T-helper 1 cell (primary cell): ENCODE measurements at places on chromosomes 11 and 22.

DNA sequence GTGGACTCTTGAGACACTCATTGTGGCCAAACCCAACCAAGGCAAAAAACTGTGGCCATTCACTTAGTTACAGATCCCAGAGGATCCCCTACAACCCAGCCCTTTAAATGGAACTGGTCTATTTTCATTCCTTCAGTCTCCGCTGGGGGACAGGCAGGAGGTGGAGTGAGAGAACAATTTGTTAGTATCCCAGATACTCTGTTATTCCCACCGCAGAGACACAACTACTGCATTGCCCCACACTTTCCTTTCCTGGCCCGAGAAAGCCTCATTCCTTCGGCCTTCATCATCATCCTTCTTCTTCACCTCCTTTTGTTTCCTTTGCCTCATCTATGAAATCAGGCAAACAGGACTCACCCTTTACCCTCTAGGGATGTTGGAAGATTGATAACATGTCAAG lies 191.1 kb downstream of the NTM start:
- no peak for DNase-seq

DNA sequence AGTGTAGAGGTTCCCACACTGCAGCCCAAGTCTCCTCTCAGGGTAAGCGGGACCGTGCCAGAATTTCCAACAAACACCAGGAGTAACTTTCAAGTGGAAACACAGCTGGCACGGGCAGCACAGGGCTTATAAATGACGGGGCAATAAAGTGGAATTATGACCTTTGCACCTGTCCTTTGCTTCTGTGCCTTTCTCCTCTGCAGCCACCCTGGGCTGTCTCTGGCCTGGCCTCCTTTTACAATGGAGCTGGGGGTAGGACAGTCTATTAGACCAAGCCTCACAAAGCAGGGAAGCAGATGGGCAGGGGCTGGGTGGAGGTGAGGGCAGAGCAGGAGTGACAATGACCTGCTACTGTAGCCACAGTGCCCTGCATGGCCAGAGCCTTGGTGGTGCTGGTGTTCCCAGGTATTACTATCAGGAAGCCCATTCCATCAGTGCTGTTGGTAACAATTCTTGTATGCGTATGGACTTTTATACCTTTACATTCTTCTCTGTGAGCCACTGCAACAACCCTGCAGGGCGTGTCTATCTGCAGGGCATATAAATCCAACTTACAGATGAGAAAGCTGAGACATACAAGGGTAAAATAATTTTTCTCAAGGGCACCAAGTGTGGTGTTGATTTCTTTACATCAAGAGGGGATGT lies 387.8 kb downstream of the CTTN start:
- DNase-seq: no peak

DNA sequence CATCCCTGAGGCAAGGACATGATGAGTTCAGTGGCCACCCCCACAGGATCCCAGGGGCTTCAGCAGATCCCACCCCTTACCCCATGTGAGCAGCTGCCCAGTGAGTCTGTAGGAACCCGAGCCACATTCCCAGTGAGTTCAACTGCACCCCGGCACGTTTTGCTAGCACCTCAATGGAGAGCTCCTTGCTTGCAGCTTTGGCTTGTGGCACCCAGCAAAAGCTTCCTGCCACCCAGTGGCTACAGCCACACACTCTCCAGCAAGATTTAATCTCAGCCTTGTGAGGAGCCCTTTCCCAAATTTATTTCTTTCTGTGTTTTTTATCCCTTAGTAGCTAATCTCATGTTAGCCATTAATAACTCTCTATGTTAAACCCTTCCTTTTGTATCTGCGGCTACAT lies 4.0 kb downstream of the SAA1 start:
- no peak for DNase-seq

GRCh38 chr22:19105867-19106802 lies 16.1 kb downstream of the DGCR2 start:
- peak; percentile 26 for DNase-seq

GRCh38 chr11:59193587-59194130 lies 19.1 kb downstream of the MPEG1 start:
- DNase-seq: no peak

- DNase-seq: no peak
Measured at GRCh38 chr11:134445601-134446325, 33.7 kb upstream of the B3GAT1 start.

GRCh38 chr11:117477721-117478120 lies 150.1 kb downstream of the CEP164 start:
- no peak for DNase-seq

GRCh38 chr11:47917599-47918369 lies 62.6 kb upstream of the PTPRJ start:
- DNase-seq: no peak

GRCh38 chr22:20182365-20182764 lies 31.5 kb upstream of the CCDC188 start:
- DNase-seq: no peak

DNA sequence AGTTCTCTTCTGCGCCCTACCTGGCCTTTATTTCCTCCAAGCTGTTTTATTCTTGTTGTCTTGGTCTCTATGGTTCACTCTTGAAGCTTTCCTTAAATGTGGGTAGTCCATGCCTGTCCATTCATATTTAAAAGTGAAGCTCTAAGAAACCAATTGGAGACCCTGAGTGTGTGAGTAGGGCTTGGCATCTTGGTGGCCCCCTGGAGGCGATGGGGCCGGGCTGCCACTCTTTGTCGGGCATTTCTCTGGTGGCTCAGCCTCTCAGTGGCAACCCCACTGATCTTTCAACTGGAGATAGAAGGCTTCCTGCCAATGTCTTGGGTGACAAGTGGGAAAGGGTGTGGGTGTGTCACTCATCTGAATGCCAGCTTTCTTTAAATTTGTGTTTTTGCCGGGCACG lies 9.1 kb downstream of the TRPT1 start:
- DNase-seq: no peak

GRCh38 chr11:117443266-117444186 lies 115.9 kb downstream of the CEP164 start:
- no peak for DNase-seq

GRCh38 chr11:47446833-47447232 lies 2.1 kb downstream of the RAPSN start:
- no peak for DNase-seq

- no peak for DNase-seq
Measured at GRCh38 chr22:21690401-21690801, 24.6 kb downstream of the PPIL2 start.

GRCh38 chr11:24760681-24761080 lies 263.8 kb downstream of the LUZP2 start:
- no peak for DNase-seq

DNA sequence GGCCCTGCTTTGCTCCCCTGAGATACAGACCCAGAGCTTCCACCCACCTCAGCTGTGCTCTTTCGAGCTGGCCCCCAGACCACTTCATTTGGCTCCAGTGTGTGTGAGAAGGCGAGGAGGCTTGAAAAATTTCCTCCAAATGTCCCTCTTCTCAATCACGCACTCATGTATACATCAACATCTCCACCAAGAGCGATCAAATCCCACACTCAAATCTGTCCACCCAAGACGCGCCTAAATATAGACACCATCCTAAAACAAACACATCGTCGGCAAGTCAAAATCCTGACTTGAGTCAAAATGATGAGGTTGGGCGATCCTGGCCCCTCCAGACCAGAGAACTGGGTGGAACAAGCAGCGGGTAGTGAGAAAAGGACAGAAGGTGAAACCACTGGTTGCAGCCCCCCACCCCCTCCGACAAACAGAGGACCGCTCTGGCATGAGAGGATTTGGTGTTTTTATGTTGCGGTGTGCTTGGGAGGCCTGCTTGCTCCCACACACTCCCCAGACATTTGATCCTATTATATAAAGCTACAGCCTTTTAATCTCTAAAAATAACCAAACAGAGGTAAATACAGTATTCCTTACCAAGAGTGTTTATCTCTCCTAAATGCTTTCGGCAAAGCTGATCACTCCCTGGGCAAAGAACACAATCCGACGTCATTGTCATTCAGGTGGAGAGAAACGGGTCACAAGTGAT lies 10.2 kb downstream of the MN1 start:
- DNase-seq: no peak

GRCh38 chr22:45254388-45254787 lies 13.7 kb upstream of the KIAA0930 start:
- no peak for DNase-seq

- no peak for DNase-seq
Measured at GRCh38 chr11:107272561-107272960, 185.1 kb downstream of the CWF19L2 start.

DNA sequence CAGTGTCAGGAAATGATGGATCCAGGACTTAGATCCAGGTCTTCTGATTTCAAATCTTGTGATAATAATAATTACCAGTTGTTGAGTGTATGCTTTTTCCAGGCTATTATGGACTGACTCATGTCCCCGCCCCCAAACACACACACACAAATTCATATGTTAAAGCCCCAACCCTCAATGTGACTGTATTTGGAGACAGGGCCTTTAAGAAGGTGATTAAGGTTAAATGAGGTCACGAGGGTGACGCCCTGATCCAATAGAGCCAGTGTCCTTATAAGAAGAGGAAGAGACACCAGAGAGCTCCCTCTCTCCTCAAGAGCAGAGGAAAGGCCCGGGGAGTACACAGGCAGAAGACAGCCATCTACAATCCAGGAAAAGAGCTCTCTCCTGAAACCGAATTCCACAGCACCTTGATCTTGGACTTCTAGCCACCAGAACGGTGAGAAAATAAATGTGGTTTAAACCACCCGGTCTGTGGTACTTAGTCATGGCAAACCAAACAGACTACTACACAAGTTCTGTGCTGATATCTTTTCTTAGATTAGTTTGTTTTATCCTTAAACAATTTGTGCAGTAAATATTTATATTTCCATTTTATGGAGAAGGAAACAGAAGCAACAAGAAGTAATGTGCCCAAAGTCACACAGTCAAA lies 8.2 kb downstream of the TMPRSS5 start:
- DNase-seq: no peak

- no peak for DNase-seq
Measured at GRCh38 chr11:68194675-68195294, 18.3 kb downstream of the KMT5B start.

DNA sequence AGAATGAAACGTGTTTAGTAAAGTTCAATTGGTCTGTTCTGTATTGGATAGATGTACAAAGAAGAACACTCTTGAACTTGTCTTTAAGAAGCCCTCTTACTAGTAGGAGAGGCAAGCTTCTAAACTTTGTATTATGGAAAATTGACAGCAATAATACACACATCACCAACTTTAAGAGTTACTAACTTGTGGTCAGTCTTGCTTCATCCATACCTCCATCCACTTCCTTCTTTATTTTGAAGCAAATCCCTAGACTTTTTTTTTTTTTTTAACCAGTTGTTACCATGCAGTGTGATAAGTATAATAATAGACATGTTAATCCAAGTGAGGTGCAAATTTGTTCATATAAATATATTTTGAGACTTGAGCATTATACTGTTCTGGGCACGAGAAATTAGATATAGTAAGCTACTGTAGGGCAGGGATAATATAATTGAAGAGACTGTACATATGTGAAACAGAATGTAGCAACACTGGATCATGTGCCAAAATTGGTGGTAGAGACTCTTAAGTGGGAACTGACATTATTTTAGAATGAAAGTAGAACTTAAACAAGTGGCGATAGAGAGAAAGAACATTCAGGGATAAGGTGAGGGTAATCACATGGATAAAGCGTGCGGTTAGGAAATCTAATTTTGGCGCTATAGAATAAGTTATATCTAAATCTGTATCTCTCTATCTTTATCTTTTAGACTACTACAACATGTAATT lies 6.5 kb downstream of the FAR1 start:
- no peak for DNase-seq

- no peak for DNase-seq
Measured at GRCh38 chr22:39580006-39580441, 9.5 kb downstream of the CACNA1I start.

- no peak for DNase-seq
Measured at GRCh38 chr11:112394304-112394703, 133.6 kb upstream of the PLET1 start.

- no peak for DNase-seq
Measured at GRCh38 chr11:47010179-47010578, 73.6 kb downstream of the CSTPP1 start.

GRCh38 chr22:40302149-40302548 lies 44.2 kb upstream of the ADSL start:
- DNase-seq: no peak

GRCh38 chr11:120551191-120551590 lies 39.6 kb downstream of the GRIK4 start:
- no peak for DNase-seq

- no peak for DNase-seq
Measured at GRCh38 chr11:14374922-14375830, 16.2 kb upstream of the RRAS2 start.

DNA sequence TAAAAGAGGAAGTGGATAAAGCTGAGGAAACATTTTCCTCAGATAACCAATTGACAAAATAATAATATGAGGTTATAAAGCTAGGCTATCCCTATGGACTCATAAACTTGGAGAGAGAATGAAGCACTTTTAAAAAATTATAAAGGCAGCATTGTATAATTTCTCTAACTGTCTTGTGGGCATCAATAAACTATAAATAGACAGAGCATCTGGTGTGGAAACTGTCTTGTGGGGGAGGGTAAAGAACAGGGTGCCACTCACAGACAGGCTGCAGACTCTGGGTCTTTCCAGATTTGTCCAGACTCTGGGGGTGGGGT lies 333.5 kb downstream of the BUD13 start:
- DNase-seq: no peak

- DNase-seq: no peak
Measured at GRCh38 chr11:47215366-47215910, 664 bp downstream of the DDB2 start.

DNA sequence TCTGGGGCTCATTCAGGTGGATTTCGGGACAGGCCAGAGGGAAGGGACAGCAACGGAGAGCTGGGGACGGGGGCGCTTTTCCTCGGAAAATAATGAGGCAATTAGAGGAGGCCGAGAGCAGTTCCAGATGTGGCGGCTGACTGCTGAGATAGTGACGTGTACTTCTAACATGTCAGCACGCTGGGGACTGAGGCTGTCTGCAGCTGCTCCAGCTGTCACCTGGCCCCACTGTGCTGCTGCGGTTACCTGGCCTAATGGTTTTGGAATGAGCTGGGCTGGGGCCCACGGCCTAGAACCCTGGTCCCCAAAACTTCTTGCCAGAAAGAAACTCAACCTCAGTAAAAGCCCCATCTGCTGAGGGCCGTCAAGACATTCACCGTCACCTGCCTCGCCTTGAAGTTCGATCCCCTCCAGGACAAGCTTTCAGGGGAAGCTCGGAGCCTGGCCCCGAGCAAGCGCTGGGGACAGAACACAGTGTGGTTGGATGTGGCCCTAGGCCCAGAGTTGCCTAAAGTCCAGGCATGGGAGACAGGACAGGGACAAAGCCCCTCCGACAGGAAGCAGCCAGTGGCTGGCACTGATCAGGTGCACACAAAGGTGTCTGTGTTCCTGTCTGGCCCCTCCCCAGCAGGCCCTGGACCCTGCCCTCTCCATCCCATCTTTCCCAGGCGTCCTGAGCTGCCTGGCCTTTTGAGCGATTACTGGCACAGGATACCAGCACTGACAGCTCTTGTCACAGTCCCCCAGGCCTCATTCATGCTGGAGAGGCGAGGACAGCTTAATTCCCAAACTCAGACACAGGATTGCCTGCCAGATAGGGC lies 22.1 kb downstream of the RPUSD4 start:
- DNase-seq: no peak

GRCh38 chr11:65931773-65932557 lies 12.7 kb downstream of the DRAP1 start:
- no peak for DNase-seq
